Foreskin fibroblast (primary cell): ENCODE measurements at places on chromosomes 5 and 9.
A peak's percentile ranks its signal among the peaks of the same experiment; 100 is the strongest.

GRCh38 chr5:2909035-2909434 lies 157.6 kb upstream of the IRX2 start:
- no peak for DNase-seq

DNA sequence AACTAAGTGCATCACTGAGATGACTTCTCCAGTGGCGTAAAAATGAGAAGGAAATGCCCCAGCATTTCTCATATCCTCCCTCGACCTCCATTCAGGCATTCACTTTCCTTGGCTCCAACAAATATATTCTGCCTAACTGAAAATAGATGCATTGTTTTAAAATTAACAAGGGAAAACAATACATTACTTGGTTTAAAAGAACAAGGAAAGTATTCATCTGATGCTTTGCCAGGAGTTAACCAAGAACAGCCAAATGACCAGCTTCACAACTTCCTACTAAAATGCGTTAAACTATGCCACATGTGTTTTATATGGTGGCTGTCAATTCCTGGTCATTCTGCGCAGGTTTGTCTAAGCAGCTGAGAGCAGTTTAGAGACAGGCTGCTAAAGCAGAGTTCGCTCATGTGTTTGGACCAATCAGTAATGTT lies 121.4 kb downstream of the GNAQ start:
- DNase-seq, result no peak

DNA sequence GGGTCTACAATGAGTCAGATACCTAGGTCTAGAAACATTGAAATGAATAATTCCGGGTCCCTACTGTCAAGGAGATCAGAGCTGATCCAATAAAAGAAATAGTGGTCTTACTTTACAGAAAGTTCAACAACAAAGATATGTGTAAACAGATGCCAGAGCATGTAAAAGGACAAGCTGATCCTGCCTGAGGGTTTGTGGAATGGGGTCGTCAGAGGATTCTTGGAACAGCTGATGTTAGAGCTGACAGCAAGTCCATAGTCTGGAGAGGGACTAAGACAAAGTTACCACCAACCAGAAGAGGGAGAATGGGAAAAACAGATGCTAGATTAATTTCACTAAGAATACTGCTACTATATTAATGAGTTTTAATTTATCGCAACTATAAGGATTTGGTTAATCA lies 71.5 kb downstream of the FREM1 start:
- no peak for DNase-seq

GRCh38 chr5:173743641-173744343 lies 127.3 kb upstream of the BOD1 start:
- DNase-seq, result no peak

- DNase-seq, result no peak
Observed at GRCh38 chr9:113998525-113999255, 79.4 kb downstream of the AMBP start.

DNA sequence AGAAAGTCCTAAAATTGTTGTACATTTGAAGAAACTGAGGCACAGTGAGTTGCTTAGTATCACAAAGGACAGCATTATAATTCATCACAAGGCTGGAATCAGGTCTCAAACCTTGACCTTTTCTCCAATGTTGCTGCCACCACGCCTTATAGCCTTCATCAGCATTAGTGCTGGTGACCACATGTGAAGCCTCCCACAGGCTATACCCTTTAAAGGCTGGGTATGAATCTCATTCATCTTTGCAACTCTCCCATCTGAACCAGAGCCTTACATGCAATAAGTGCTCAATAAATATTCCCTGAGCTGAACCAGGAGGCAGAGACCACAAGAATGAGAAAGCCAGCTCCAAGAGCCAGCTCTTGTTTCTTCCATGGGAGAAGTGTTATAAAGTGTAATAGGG lies 104.7 kb downstream of the SPOCK1 start:
- no peak for DNase-seq

DNA sequence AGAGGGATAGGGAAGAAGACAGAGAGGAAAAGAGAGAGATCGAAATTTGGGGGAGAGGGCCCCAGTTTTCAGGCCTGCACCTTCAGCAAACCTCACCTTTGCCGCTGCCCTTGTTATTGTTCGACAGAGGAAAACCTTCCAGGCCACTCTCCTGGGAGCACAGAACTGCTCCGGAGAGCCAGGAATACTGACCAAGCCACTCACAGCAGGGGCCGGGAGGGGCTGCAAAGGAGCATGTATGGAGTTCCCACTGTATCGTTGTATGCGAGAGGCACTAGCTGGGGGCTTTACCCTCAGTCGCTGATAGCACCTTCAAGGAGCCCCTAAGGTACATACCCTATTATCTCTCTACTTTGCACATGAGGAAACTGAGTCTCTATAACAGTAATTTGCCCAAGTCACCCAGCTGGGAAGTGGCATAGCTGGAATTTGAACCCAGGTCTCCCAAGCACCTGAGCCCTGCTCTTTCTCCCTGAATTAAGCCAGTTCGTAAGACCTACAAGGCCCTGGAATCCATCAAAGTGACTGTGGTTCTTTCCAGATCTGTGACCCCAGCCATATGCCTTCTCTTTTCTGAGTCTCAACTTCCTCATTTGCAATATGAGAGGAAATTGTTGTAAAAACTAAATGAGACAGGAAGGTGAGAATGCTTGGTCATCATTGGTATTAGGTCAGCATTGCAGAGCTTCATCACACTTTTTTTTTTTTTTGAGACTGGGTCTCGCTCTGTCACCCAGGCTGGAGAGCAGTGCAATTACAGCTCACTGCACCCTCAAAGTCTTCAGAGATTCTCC lies 21.0 kb upstream of the FOXE1 start:
- no peak for DNase-seq

GRCh38 chr5:150112201-150113046 lies 26.1 kb upstream of the CSF1R start:
- DNase-seq, result peak; percentile 90

DNA sequence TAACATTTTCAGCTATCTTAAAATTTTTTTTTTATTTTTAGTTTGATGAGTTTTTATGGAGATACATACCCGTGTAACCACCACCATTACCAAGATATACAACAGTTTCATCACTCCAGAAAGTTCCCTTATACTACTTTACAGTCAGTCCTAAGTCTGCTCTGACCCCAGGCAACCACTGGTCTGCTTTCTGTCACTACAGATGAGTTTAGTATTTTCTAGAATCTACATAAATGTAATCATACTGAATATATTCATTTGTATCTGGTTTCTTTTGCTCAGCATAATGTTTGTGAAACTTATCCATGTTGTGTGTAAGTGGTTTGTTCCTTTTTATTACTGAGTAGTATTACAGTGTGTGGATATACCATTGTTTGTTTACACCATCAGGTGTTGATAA lies 127.8 kb downstream of the GAS1 start:
- DNase-seq, result no peak

GRCh38 chr5:7625740-7626139 lies 225.2 kb downstream of the CFAP90 start:
- no peak for DNase-seq

- peak; percentile 79 for DNase-seq
Observed at GRCh38 chr5:115559524-115559923, 14.9 kb upstream of the FEM1C start.

DNA sequence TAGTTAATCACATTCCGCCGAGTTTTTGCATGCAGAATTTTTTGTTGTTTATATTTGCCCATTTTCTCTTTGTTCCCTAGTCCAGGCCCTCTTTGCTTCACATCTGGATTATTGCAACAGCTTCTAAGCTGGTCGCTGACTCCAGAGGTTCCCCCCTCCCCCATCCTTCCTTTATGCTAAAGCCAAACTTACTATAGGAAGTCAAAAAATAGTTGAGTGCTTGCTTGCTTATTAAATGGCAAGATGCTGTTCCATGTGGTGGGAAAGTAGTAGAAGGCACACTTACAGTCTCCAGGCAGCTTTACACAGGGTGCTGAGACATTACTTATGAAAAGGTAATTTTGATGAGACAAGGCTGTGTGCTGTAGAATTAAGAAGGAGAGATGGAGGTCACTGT lies 1.3 kb downstream of the ZBTB34 start:
- DNase-seq, result peak; percentile 88

GRCh38 chr9:96116275-96117064 lies 185.5 kb downstream of the HSD17B3 start:
- DNase-seq, result no peak

- DNase-seq, result peak; percentile 86
Observed at GRCh38 chr5:131165119-131165727, at the start of gene HINT1. Gene HINT1, minus strand, starts transcription at chr5:131165256. Its CDS starts 51 bp downstream, at chr5:131165205.

DNA sequence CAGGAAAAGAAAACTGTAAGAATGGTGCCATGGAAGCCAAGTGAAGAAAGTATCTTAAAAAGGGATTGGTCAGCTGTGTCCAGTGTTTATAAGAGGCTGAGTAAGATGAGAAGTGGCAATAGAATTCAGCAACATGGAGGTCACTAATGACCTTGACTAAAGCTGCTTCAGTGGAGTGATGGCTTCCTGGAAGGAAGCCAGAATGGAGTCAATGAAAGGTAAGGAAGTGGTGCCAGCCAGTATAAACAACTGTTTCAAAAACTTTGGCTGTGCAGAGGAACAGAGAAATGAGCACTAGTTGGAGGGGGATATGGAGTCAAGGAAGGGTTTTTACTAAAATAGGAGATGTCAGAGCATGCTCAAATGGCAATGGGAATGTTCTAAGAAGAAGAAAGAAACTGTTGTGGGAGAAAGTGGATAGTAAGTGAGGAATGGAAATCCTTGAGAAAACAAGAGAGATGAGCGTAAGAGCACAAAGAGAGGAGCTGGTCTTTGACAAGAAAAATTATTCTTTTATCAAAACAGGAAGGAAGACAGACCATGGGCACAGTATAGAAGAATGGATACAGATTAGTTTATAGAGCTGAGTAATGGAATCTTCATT lies 11.1 kb upstream of the NRG2 start:
- no peak for DNase-seq

DNA sequence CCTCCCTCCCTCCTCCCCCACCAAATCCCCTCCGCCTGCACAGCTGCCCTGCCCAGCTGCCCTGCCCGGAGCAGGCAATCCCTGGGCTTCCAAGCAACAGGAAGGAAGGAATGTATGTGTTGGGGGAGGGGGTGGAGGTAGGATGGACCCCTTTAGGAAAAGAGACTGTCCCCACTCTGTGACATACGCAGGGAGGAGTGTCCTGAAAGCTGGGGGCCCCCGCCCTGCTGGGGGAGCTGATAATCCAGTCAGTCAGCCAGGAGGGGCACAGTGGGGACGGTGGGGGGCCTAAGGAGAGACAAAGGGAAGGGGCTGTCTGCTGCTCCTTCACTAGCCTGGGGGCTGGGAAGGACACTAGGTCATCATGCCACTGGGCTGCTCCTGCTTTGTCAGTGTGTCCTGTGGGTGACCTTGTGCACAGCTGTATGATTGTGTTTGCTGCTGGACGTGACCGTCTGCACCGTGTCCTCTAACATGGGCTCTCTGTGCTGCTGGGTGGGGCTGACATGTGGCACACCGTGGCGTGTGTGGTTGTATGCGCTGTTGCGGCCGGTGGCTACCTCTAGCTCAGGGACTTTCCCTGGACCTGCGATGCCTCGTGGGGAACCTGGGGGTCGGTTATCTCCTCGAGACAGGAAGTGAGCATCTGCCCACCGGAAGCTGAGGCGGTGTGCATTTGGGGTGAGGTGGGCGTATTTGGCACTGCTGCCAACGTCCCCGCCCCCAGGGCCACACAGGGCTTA lies 3.0 kb downstream of the N4BP3 start:
- no peak for DNase-seq
